C1 segment of cervical spinal cord (tissue), 14 donors: ENCODE measurements at places on chromosomes 11 and 22.

DNA sequence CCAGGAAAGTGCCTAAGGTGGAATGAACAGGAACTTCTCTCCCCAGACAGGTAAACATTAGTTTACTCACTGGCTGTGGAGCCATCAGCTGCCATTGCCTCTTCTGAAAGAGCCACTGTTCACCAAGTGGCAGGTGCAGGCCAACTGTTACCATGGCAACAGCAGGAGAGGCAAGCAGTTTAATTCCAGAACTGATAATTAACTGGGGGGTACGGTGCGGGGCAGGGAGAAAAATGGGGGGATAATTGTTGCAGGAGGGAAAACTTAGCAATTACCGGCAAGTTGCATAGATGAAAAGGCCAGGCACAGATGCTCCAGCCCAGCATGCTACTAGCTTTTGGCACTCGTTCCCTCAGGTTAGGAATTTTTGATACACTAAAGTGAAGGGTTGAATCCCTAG is 85.1 kb downstream of the TRIM44 start:
- no peak for DNase-seq

GRCh38 chr11:61370349-61371005 is 8.3 kb downstream of the TMEM138 start:
- no peak for DNase-seq

DNA sequence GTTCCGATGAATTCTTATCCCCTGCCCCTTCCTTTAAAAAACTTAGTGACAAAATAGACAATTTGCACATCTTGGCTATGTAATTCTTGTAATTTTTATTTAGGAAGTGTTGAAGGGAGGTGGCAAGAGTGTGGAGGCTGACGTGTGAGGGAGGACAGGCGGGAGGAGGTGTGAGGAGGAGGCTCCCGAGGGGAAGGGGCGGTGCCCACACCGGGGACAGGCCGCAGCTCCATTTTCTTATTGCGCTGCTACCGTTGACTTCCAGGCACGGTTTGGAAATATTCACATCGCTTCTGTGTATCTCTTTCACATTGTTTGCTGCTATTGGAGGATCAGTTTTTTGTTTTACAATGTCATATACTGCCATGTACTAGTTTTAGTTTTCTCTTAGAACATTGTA is 12.0 kb downstream of the CCND1 start:
- no peak for DNase-seq

GRCh38 chr22:47281126-47282106 is 519.0 kb downstream of the TBC1D22A start:
- no peak for DNase-seq

DNA sequence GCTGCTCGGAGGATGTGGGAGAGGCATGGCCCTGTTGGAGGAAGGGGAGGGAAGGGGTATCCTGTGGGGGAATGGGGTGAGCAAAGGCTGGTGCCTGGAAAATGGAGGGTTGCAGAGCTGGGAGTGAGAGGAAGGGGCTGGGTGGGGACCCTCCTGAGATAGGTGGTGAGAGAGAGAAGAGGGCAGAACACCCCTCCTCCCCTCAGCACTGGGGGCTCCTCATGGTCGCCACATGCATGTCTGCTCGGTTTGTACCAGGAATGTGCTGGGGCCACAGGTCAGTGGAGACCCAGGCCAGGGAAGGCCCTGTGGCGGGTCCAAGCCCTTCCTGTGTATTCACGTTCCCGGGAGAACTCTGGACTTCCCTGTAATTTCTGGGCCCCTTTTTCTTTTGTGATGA is 27.8 kb upstream of the ACR start:
- no peak for DNase-seq

GRCh38 chr11:125591649-125592304 is 875 bp upstream of the STT3A start:
- peak; percentile 44 for DNase-seq

DNA sequence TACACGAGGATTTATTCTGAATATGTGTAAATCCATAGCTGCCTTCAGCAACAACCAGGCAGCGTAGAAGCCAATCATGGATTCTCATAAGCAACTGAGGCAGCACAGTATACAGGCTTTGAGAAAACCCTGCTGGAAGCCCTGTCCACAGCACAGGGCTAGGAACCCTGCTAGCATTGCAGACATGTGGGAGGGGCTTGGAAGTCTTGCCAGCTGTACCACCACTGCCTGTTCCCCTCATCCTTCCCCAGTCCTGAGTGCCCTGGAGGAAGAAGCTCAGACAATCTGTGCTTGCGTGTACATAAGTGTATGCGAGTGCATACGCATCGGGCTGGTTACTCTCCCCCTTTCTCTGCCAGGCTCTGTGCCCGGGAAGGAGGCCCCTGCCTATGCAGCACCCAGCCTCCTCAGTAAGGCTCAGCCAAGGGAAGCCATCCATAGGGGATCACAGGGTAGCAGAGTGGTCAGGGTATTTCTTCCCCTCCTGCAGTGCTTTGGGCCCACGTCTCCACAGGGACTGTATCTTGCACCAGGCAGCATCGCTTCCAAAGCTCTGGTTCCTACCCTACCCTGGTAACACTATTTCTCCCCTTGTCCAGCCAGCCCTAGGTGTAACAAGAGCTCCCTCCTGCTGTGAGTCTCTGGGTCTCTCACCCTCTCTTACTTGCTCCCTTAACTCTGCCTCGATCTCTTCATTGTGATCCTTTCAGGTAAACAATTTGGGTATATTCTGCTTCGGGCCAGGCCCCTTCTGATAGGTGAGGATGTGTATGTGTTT is 90.5 kb downstream of the GALNT18 start:
- no peak for DNase-seq

GRCh38 chr11:74024261-74025029 is 15.6 kb upstream of the UCP3 start:
- no peak for DNase-seq

GRCh38 chr22:37726241-37726887 is 29.5 kb downstream of the TRIOBP start:
- DNase-seq: no peak

DNA sequence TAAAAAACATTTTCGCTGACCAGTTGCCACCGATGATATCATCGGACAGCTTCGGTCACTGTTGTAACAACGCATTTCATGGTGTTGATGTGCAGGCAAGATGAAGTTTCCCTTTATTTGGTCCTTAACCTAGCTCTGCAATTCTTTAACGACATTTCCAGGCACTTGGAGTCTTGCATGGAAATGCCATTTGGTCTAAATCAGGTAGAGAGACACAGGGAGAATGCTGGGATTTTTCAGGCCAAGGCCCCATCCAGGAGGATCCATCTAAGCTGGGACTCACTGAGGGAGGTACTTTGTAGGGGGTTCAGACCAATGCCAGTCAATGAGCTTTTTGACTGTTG is 121.5 kb upstream of the RCN1 start:
- no peak for DNase-seq

- DNase-seq: peak; percentile 22
Observed at GRCh38 chr11:5380740-5381342, 2.8 kb upstream of the OR51M1 start.

DNA sequence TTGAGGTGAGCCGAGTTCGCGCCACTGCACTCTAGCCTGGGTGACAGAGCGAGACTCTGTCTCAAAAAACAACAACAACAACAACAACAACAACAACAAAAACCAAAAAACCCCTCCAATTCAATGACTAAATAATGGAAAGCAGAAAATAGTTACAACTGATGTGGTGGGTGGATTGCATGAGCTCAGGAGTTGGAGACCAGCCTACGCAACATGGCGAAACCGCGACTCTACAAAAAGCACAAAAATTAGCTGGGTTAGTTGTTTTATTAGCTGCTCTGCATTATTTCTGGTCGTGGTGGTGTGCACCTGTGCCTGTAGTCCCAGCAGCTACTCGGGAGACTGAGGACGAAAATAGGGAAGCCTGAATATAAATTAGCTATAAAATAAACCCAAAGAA is 2.6 kb upstream of the PATL1 start:
- DNase-seq: no peak

DNA sequence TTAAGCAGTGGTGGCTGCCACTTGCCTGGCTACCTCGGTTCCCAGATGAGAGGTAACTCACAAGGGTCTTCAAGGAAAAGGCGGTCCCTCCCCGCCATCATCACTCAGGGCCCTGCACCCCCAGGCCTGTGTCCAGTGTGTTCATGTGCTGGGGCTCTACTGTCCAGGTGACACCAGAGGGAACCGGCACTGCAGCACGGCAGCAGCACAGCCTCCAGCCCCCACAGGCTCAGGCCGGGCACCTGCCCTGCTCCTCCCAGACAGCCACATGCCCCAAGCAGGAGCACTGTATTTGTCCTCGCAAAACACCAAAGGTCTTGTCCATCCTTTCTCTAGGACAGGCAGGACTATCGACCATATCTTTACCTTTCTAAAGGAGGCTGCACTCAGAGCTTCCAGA is 982.1 kb downstream of the NTM start:
- no peak for DNase-seq

GRCh38 chr11:17798253-17798652 is 63.7 kb downstream of the KCNC1 start:
- DNase-seq: no peak

- DNase-seq: no peak
Observed at GRCh38 chr11:93073508-93074280, 104.2 kb downstream of the MTNR1B start.

DNA sequence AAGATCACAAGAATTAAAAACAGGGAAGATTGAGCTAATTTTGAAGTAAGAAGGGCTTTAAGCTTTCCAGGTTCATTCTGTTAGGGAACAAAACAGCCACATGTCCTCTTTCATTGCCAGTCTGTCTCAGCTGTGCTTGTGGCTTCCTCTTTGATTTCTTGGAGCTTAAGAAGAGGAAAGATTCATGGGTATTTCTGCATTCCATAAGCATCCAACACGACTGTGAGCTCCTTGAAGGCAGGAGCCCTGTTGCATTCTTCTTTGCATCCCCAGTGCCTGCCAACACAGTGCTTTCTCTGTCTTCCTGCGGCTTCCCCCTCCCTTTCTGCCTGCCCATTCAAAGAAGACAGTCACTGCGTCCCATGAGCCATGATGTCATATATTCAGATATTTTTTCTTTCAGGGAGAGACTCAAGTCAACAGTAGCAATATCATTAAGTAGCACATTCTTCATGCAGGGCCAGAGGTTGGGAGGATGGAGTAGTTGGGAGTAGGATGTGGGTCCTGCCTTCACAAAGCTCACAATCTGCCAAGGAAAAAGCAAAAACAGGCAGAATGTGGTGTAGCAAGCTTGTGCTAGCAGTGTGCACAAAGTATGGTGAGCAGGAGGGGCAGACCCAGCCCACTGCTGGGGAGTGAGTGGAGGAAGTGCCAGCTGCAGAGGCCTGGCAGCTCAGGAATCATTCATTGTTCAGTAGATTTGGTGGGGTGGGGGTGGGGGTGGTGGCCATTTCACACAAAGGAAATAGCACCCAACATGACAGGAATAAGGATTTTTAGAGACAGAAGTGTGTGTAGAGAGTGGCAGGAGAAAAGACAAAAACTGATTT is 162.1 kb upstream of the RASSF10 start:
- no peak for DNase-seq

- DNase-seq: no peak
Observed at GRCh38 chr11:102724904-102725500, at the start of gene MMP8. Gene MMP8, minus strand, starts transcription at chr11:102724954. Its CDS starts 99 bp downstream, at chr11:102724855.

- peak; percentile 21 for DNase-seq
Observed at GRCh38 chr11:47565340-47566148, at the start of gene PTPMT1. Gene PTPMT1, plus strand, starts transcription at chr11:47565599. Its CDS starts 24 bp downstream, at chr11:47565623.

DNA sequence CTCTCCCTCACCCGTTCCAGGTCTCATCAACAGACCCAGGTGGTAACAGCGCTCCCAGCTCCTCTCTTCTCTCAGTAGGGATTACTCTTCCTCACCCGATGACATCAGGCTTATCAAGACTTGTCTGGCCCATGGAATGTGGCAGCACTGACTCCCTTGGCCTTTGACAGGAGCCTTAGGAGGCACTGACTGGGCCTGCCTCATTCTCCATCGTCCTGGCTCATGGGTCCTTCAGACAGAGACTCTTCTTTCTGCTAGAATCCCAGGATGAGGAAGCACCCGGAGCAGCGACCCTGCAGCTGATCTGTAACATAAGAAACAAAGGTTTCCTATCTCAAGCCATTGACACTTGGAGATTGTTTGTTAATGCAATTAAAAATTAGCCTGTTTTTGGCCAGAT is 1063.6 kb downstream of the TBC1D22A start:
- no peak for DNase-seq

DNA sequence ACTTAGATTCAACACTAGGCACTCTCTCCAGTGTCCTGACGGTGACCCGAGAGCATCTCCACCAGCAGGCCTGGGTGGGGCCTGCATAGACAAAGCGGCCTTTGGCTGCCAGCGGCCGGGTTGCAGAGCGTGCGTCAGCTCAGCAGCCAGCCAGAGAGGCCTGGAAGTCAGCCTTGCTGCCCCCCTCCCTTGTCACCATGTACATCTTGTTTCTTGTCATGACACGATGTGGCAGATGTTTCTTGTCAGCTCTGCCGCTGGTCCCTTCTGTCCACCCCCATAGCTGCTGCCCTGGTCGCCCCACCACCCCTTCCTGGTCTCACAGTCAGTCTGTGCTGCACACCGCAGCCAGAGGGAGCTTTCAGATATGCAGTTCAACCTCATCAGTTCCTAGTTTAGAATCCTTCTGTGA is 33.1 kb upstream of the CBX7 start:
- DNase-seq: peak; percentile 41

GRCh38 chr11:102360681-102361080 is 13.7 kb downstream of the BIRC2 start:
- no peak for DNase-seq

DNA sequence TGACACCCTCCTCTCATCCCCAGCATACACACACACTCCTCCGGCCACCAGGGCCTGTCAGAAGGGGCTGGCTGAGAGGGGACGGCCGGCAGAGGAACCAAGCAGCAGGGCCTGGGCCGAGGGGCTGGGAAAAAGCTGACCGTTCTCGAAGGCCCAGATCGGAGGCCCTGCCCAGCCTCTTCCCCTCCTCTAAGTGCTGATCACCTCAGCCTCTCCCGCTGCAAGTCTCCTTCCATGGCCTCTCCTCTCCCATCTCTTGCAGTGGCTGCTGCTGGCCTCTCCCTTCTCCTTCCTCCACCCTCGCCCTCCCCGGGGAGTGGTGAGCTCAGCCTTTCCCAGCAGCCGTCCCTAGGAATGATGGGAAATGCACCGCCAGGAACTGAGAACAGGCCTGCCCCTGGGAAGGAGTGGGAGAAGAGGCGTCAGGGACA is 39.6 kb downstream of the ARRB1 start:
- peak; percentile 70 for DNase-seq

DNA sequence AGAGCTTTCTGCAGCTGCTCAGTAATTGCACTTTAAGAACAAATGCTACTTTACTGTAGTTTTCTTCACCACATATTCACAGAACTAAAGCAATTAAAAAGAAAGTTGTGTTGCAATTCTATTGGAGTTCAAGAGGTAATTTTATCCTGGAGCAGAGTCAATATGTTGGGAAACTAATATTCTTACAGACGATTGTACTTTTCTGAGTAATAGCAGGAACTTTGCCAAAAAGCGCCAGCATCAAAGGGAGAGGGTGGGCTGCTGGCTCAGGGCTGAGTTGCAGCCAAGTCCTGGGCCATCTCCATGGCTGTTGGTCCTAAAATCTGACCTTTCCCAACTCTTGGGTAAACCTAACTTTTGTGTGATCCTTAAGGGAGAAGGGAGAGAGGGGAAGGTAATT is 73.6 kb upstream of the MYO18B start:
- no peak for DNase-seq

- DNase-seq: no peak
Observed at GRCh38 chr22:23251445-23252093, 71.3 kb downstream of the BCR start.
